ENCODE measurements at places on chromosomes 12 and 14. TPM values are rescaled to one million over a fixed set of nuclear protein-coding genes. Genes with fewer than 3 reads are reported as not detected.

Gene CGRRF1
- 16.1 TPM for total RNA-seq

Gene SERPINA9
- total RNA-seq = not detected

Gene C1S
- 70.9 TPM for total RNA-seq

Gene ING4
- 28.8 TPM for total RNA-seq

Gene ITGA5
- total RNA-seq = 748 TPM

Gene LBHD2
- total RNA-seq = not detected

Gene KCNJ8
- total RNA-seq = 4.6 TPM

Gene CCDC196
- not detected for total RNA-seq

Gene GARIN6
- not detected for total RNA-seq

Gene IFNG
- not detected for total RNA-seq

Gene SLC2A13
- 7.8 TPM for total RNA-seq

Gene SERPINA5
- not detected for total RNA-seq

Gene SETD3
- total RNA-seq = 40.8 TPM

Gene CARMIL3
- total RNA-seq = not detected

Data from myometrial cell (primary cell).